ENCODE measurements at places on chromosomes 12 and 14.

DNA sequence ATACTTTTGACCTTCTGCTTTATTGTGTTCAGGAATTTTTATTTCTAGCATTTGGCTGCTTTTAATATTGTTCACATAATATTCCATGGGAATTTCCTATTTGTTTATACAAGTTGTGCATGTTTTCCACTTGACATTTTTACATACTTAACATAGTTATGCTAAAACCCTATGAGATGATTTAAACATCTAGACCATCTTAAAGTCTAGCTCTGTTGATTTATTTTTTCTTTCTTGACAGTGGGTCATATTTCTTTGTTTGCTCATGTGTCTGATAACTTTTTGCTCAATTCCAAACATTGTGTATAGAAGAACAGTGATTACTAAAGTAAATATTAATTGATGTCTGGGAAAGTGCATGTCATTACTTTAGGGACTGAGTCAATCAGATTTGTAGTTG is 202.1 kb upstream of the PDZRN4 start:
- no peak for DNase-seq

DNA sequence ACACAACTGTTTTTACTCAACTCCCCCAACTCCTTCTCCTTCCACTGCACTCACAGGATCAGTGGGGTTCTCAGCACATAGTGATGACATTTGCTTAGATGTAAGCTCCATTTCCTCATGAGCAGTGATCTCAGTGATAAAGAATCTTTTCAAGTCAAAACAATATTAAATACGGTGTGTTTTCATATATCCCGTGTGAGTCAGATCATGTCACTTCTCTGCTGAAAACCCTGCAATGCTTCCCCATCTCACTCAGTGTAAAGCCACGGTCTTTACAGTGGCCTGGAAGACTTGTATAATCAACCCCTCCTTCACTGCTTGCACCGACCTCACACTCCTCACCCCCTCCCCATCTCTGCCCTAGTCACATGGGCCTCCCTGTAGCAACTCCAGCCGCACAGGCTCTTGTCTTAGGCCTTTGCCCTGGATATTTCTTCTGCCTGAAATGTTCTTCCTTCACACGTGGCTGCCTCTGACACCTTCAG is 149.7 kb upstream of the ARHGAP5 start:
- no peak for DNase-seq

GRCh38 chr14:70107309-70107708 is 81.4 kb downstream of the SLC8A3 start:
- no peak for DNase-seq

- no peak for DNase-seq
Observed at GRCh38 chr14:69688299-69688649, 76.9 kb downstream of the SUSD6 start.

DNA sequence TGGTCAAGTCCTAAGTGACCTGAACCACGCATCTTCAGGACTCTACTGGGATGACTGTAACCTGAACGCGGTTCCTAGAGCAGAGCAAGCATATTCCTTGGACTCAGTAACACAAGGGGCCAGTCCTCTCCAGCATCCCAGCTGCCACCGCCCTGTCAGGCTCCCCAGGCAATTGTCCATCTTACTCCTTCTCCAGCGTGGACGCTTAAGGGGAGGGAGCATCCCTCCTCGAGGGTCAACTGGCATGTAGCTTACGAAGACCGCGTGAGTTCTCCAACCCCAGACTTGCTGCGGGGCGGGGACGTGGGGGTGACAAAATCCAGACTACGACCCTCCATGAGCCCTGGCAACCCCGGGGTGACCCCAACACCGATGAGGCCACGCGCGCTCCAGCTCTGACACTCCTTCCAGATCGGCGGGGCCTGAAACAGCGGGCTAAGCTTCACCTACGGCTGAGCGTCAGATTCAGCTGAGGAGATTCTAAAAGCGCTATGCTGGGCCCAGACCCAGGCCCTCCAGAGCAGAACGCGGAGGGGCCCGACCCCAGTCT is 846 bp upstream of the MTHFD1 start:
- no peak for DNase-seq

DNA sequence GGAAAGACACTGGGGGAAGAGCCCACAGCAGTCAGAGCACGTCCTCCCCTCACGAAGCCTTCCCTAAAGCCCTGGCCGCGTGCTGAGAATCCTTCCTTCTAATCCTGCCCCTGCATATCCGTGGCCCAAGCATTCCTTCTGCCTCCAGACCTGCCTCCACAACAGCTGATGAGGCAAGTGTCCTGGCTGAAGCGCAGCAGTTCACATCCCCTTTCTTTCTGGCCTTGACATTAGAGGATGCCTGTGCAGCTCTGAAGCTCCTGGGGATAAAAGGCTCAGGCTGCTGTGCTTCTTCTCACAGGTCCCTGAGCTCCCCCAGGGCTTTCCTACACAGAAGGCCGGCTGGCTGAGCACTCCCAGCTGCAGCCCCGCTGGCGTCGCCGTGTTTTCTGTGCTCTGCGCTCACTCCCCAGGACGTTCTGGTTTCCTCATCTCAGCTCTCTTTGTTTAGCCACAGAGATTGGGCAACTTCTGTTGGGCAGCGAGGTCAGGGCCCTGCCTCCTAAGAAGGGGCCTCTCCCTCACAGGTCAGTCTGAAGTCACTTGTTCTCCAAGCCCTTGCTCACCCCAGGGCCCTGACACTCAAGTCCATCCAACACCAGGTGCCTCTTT is 45.8 kb downstream of the NINJ2 start:
- DNase-seq, result no peak

DNA sequence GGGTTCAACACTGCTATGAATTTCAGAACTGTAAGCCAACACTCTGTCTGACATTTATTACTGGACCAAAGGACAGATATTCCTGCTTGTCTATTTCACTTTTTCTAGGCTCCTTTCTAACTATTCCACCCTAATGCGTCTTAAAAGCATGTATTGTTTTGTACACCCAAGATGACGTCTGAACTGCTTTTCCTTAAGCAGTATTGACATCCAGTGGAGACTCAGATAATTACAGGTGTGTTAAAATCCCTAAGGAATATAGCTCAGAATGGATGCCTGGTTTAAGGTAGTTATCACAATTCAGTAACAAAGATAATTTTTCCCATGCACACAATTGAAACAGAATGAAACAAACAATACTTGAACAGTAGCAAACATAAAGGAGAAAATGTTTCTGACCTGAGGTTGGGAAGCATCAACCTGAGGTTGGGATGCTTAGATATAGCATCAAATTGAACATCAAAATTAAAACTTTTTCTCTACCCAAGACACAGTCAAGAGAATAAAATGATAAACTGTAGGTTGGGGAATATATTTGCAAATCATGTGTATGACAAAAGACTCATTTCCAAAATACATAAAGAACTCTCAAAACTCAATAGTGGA is 93.7 kb upstream of the PTPRR start:
- DNase-seq, result no peak

GRCh38 chr14:63867933-63868921 is 15.4 kb downstream of the SYNE2 start:
- no peak for DNase-seq

- no peak for DNase-seq
Observed at GRCh38 chr14:72433511-72433910, 460.4 kb downstream of the DPF3 start.

- DNase-seq, result no peak
Observed at GRCh38 chr12:570921-571794, 92.1 kb downstream of the NINJ2 start.

DNA sequence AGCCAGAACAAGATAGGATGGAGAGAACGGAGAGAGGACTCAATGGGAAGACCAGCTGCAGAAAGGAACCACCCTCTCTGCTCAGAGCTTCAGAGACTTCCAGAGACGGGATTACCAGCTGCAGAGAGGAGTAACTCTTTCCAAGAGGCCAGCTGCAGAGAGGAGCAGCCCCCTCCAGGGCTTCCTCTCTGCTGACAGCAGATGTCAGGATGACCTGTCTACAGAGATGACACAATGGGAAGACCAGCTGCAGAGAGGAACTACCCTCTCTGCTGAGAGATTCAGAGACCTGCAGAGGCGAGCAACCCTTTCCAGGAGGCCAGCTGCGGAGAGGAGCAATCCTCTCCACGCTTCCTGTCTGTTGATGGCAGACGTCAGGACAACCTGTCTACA is 61.8 kb downstream of the KLRG1 start:
- no peak for DNase-seq

All from effector CD4-positive, alpha-beta T cell (primary cell).